Stimulated activated CD8-positive, alpha-beta memory T cell treated with anti-CD3 and anti-CD28 coated beads, Interleukin-15, amount 100 ng/mL, for 4 hours (primary cell): ENCODE measurements at places on chromosomes 11 and 22.

DNA sequence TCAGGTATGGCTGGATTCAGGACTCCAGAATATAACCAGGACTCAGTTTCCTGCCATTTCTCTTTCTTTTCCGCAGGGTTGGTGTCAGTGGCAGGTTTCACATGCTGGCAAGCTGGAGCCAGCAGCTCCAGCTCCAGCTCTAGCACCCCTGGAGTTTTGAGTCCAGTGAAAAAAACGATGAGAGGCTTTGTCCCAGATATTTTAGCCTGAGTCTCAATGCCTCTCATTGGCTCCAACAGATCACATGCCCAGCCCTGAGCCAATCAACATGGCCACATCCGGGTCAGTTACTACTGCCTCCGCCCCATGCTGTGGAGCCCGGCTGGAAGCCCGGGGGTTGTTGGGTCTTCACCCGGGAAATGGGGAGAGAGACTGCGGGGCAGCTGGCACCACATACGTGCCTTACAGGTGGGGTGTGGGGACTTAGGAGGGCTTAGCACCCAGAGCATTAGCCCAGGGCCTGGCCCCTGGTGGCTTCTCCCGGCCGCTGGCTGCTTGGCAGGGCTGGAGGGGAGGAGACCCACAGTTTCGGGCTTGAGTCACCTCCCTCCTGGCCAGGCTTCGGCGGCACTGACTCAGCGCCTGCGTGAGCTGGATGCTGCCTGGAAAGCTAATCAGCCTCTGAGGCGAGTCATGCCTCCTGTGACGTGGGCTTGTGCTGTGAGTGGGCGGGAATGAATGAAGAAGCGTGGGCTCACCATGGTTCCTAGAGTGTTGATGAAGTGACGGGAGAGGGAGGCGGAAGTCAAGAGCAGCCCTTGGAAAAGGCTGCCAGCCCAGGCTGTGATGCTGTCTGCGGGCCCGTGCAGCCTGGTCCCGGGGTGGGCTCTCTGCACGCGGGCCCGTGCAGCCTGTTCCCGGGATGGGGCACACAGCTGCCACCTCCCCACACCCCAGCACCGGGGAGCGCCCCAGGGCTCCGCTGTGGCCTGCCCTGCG is 15.3 kb upstream of the MRTFA start:
- peak; percentile 82 for DNase-seq

DNA sequence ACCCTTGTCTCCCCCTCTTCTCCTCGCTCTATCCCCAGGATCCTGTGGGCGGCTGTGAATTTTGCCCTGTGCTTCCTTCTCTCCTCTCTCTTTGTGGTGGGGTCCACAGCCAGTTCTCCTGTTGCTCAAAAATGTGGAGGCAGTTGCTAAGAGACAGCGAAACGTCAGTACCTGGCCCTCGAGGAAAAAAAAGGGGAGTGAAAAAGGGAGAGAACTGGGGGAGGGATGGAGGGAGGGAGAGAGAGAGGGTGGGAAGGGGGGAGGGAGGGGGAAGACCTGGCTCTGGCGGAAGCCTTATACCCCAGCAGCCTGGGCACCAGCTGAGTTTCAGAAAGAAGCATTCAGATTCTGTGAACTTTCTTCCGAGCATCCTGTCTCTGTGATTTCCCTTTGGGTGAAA is 2.1 kb upstream of the LRRC55 start:
- no peak for DNase-seq

DNA sequence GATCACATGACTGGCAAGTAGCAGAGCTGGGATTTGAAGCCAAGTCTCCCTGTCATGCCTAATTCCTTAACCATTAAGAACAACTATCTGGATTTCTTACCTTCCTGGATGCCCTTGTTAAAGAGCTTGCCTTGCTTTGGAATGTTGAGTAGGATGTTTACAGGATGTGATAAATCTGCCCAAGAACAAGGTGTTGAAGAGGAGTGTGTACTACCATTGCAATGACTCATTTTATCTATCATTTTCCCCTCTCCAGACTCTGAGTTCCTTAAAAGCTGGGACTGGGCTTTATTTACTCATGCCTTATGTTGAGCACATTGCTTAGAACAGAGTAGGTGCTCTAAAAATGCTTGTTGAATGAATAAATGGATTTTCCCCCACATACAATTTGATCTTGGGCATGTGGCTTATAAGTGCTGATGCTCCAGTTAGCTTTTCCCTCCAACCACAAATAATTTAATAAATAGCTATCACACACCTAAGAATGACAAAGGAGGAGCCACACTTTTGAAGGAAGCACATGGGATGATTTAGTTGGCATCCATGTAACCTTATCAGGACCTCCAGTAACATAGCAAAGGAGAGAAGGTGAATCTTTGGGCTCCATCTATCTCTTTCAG is 268.6 kb upstream of the SESN3 start:
- no peak for DNase-seq

DNA sequence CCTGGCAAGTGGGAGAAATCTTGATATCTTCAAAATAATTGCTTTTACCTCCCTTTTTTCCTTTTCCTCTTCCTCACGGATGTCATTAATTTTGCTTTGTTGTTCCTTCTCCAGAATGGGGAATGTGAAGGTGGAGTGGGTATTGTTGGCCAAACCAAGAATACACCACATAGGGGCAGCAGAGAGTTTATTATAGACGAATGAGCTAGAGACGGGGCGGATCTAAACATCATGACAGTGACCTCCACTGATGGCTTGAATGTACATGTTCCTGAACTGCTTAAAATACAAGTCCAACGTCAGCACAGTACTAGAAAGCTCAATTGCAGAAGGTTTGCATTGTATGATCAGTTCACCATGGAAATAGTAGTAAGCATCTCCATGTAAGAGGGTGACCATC is 122.3 kb upstream of the SNX19 start:
- DNase-seq: no peak

DNA sequence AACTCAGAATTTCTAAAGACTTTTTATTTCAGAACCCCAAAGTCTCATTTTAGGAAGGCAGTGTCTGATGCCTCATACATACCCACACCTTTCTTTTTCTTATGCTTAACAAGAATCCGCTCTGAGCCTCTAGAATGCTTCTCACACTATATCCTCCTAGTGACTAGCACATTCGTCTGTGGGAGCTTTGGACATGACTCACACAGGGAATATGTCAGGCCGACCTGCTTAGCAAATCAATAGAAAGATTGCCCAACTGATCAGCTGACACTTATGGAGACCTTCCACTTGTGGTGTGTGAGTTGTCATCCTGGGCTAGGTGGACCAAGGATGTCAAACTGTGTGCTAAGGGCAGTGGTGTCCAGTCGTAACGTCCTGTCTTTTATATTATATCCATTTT is 129.9 kb upstream of the TTC12 start:
- no peak for DNase-seq

DNA sequence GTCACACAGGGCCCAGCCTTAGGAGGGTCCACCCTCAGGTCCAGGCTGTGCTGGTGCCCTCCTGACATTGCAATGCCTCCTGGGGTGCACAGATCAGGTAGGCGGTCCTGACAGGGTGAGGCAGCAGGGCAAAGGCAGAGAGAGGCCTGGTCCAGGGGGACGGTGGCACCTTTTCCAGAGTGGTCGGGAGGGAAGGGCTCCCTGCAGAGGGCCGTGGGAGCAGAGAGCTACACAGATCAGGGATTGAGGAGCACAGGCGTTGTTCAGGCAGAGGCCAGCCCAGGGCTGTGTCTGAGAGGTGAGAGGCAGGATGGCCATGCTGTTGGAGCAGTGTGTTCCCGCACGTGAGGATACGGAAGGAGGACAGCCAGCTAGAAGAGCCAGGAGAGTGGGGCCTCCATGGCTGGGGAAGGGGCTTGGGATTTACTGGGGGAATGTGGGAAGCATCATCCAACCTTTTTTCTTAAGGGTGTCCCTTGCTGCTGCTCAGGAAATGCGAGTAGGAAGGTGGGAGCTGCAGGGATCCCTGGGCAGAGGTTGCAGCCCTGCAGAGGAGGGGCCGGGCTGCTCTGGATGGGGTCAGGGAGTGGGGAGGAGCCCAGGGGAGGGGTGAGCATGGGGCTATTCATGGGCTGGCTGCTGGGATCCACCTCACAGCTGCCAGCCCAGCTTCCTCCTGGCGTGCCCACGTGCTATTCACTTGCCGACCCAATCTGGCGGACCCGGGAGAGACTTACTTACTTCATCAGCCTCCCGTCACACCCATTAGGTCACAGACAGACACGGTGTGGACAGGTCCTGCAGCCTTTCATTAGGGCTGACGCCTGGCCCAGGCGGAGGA is 1516.4 kb downstream of the TBC1D22A start:
- DNase-seq: no peak

- DNase-seq: no peak
These were observed 373.0 kb upstream of the B3GAT1 start for GRCh38 chr11:134785059-134785458.

DNA sequence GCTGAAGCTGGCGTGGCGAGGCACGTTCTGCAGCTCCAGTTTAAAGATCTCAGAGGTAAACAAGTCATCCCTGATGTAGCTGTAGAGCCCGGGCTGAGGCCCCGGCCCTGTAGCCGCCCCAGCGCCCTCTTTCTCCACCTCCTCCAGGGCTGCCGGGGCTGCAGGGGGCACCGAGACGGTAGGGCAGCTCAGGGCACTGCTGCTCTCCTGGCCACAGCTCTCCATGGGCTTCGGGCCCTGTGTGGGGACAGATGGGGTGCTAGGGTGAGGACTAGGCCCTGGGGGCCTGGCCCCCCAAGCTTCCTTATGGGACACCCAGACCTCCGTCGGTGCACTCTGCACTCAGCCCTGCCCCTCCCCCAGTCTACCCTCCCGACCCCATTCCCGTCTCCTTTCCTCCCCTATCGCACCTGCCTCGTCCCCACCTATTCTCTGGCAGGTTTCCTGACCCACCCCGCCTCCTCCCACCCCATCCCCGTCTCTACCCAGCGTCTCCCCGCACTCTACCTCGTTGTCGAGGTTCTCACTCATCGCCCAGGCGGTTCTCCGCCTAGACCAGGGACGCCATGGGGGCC is 559 bp downstream of the RANBP1 start:
- no peak for DNase-seq

DNA sequence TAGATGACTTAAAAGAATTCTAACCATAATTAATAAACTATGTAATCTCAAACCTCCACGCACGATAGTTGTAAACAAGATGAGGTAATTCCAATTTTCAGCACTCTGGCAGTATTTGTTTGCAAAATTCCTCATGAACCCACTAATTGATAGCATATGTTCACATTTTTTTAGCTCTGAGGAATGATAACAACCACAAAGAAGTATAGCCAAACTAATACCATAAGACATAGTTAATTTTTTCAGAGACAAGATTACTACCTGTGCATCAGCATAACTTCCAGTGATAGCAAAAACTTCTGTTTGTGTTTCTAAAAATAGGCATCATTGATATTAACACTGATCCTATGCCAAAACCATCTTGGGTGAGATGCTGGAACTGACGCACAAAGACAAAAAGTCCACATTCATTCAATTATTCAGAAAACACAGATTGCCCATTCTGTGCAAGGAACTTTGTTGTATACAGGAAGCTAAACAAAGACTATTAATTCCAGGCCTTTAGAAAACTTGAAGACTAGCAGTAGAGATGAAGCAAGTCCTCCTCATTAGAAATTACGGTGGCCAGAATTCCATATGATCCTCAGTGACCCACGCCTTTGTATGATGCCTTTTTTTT is 57.7 kb downstream of the PDGFD start:
- no peak for DNase-seq

GRCh38 chr11:117634756-117635603 is 162.0 kb downstream of the DSCAML1 start:
- DNase-seq: no peak

DNA sequence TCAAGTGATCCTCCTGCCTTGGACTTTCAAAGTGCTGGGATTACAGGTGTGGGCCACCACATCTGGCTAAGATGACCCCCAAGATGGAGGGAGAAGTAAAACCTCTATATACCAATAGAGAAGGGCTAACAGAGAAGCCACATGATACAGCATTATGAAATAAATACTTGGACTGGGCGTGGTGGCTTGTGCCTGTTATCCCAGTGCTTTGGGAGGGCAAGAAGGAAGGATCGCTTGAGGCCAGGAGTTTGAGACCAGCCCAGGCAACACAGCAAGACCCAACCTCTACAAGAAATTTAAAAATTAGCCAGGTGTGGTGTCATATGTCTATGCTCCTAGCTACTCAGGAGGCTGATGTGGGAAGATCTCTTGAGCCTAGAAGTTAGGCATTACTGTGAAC is 61.7 kb downstream of the RAB30 start:
- no peak for DNase-seq

GRCh38 chr22:24189249-24190158 is 8.2 kb downstream of the SUSD2 start:
- no peak for DNase-seq

GRCh38 chr11:48019217-48019584 is 38.8 kb downstream of the PTPRJ start:
- no peak for DNase-seq

- no peak for DNase-seq
These were observed 389.2 kb downstream of the MIAT start for GRCh38 chr22:27046603-27047002.

DNA sequence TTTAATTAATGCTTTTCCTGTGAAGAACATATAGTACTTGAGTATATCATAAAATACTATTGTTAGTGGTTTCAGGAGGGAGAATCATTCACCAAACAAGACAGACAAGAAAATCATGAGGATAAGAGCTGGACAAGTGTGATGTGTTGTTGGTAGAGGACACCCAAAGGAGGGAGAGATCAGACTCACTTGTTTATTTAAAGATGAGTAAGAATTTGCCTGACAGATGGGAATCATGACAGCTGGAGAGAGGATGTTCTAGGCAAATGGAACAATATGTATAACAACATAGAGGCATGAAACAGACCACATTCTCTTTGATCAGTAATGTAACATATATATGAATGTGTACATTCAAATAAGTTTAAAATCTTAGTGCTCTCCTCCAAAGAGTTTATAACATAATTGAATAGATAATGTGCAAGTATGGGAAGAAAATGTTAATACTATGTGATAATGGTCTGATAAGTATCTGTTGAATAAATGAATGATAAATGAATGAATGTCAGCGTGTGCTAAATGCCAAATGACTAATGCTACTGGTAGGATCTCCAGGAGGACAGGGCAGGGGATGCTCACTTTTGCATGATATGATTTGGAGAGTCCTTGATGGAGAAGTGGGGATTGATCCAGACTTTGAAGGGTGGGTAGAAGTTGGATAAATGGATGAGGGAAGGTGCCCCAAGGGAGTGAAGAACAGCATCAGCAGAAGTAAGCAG is 228.9 kb upstream of the SORL1-AS1 start:
- DNase-seq: no peak

GRCh38 chr22:36505998-36506635 is 723 bp downstream of the FOXRED2 start:
- no peak for DNase-seq

DNA sequence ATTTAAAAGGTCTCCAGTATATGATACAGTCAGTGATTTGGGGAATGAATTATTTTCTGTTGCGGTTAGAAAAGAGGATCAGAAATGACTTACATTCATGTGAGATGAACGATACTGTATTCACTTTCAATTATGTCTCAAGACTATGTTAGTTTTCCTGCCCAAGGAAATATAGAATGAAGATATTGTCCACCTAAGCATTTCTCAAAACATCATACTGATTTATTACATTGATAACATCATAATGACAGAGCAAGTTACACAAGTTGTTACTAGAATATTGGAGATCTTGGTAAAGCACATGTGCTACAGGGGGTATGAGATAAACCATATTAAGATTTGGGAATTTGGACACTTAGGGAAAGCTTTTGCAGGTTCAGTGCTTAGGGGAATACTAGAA is 67.8 kb upstream of the OR9G4 start:
- no peak for DNase-seq
